ENCODE measurements at places on chromosomes 5 and 9.

GRCh38 chr5:143672806-143673205 lies 139.2 kb upstream of the HMHB1 start:
- DNase-seq = peak; percentile 59

GRCh38 chr9:259405-260404 lies 45.0 kb downstream of the DOCK8 start:
- no peak for DNase-seq

DNA sequence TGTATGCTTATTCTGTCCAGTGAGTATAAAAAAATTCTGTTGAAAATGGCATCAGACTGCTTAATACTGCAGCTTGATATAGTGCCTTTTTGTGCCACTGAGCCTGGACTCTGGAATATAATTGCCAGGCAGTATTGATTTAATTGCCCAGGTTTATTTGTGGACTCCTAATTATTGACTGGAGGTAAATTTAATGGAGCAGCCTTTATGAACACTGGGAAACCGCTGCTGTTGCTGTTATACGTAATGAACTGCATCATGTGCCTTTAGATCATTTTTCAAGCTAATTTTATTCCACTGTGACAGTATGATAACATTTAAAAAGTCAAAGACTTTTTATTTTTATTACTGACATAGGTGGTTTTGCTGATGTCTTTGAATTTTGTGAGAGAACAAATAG lies 90.2 kb upstream of the SH3GL2 start:
- DNase-seq = no peak

DNA sequence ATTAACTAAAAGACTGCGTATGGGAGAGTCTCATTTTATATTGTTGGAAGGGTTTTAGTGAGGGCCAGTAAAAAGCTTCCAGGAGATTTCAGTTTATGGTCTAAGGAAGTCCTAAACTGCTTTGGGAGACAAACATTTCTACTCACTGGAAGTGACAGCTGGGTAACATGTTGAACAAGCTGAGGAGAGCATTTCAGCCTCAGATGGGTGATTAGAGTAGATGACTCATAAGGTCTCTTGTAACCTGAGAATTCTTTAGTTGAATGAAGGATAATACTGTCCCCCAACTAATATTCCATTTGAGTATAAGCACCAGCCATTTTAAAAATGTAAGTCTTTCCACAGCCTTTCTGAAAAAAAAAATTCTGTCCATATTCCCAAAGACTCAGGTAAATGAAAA lies 218.0 kb upstream of the C9orf72 start:
- no peak for DNase-seq

- DNase-seq = no peak
Observed at GRCh38 chr5:132714456-132715307, 22.7 kb downstream of the KIF3A start.

DNA sequence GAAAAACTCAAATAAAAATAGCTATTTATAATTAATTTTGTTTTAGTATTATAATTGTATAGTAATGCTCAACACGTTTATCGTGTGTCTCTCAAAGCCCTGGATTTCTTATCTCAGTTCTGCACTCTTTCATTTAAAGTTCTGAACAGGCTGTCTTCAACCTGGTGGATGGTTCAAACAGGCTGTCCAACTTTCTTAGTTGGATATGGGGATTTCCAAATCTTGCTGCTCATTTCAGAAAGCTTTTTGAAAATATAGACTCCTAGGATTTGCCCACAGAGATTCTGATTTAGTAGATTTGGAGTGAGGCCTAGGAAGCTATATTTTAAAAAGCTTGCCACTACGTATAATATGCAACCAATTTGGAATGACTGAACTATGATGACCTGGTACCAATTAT lies 120.3 kb downstream of the GRIA1 start:
- DNase-seq = no peak

GRCh38 chr9:99816392-99816791 lies 5.3 kb upstream of the NR4A3 start:
- DNase-seq = no peak
